PC-9 (cell line): ENCODE measurements at places on chromosomes 6 and 20. TPM values are rescaled to one million over a fixed set of nuclear protein-coding genes. Genes with fewer than 3 reads are reported as not detected.

DNA sequence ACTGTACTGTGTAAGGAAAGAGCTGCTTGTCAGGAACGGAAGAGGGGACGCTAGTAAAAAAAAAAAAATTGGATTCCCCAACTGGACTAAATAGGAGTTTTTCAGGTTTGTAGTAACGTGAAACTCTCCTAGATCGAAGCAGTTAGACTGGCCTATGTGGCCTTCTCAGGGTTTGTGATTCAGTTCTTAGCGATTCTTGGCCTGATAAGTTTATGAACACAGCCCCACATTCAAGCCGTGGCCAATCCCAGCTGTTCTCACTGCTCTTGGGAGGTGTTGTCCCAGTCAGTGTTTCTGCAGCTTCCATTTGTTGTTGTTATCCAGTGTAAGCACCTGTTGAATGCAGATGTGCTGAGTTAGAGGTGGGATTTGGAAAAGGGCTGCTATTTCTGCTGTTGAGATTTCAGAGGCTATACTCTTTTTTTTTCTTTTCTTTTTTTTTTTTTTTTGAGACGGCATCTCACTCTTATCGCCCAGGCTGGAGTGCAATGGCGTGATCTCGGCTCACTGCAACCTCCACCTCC, 29.7 kb downstream of the TAF8 start:
- 0 out of 2 replicates have a peak, but pooled peaks cover 4% of the 10 kb centered on the region for H3K4me1 ChIP-seq
- H3K27ac ChIP-seq = 0 out of 2 replicates have a peak overlapping the region, but pooled peaks have one; percentile 27
- no peak overlapping the region for H3K4me3 ChIP-seq
- no peaks in the 10 kb centered on the region for H3K36me3 ChIP-seq
- H3K27me3 ChIP-seq = no peaks in the 10 kb centered on the region
- peak; percentile 80 for DNase-seq

GRCh38 chr6:34610819-34611477, 54.8 kb upstream of the SPDEF start:
- DNase-seq = peak; percentile 72
- no peaks in the 10 kb centered on the region for H3K27me3 ChIP-seq
- H3K4me1 ChIP-seq = peaks cover 5% of the 10 kb centered on the region; the same call in 1 of the 2 replicates
- no peak overlapping the region for H3K4me3 ChIP-seq

DNA sequence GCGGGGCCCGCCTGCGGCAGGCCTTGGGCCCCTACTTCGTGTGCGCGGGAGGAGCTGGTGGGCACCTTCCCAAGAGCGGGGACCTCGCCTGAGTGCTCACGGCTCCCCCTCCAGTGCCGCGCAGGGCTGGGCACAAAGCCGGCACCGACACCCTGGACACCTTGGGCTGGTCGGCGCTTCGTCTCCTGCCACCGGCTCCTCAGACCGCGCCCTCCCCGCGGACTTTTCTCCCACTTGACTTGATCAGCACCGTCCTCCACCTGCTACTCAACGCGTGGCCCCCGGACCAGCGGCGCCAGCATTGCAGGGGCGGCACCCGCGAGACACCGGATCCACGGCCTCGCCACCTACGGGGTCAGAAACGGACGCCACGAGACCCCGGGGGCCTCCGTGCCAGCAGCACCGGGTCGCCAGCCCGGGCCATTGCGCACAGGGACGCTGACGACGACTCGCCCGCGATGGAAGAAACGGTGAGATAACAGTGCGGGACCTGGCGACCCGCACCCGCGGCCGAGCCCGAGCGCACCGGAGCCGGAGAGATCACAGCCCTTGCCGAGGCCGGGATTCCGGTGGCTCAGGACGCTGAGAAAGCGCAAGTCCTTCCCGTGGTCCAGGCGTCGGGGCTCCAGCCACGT, 154.2 kb downstream of the DLL1 start:
- peaks cover 53% of the 10 kb centered on the region for H3K27me3 ChIP-seq
- H3K27ac ChIP-seq = no peak overlapping the region
- no peak for DNase-seq

DNA sequence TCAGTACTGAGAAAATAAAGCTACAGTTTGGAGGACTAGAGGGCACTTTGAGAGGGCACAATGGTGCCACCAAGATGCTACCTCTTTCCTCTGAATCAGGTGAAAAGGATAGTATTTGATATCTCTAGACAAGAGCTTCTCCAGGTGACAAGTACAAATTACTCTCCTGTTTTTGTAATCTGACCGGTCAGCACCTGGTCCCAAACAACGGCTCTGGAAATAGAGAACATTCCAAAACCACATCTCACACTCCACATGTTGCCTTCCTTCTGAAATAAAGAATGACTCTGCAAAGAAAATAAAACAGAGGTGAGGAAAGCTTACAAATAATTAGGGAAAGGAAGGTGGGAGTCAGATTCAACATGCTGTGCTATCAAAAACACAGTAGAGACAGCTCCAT, 51.3 kb upstream of the CITED2 start:
- no peaks in the 10 kb centered on the region for H3K36me3 ChIP-seq
- H3K27me3 ChIP-seq = no peaks in the 10 kb centered on the region
- no peak for DNase-seq
- 0 out of 2 replicates have a peak overlapping the region, but pooled peaks have one; percentile 3 for H3K27ac ChIP-seq

- H3K27me3 ChIP-seq = no peaks in the 10 kb centered on the region
- no peaks in the 10 kb centered on the region for H3K36me3 ChIP-seq
- H3K27ac ChIP-seq = no peak overlapping the region
- H3K4me3 ChIP-seq = no peak overlapping the region
Measured at GRCh38 chr6:137351890-137352289, 132.7 kb upstream of the IFNGR1 start.

- H3K36me3 ChIP-seq = no peaks in the 10 kb centered on the region
- no peak overlapping the region for H3K4me3 ChIP-seq
- no peak overlapping the region for H3K27ac ChIP-seq
- DNase-seq = no peak
Measured at GRCh38 chr6:87243812-87244211, 78.6 kb upstream of the SMIM8 start.

FLRT3 gene
- 0.70 and 0.95 TPM in 2 replicates for total RNA-seq

GRCh38 chr6:112215488-112216284, 38.7 kb downstream of the LAMA4 start:
- no peaks in the 10 kb centered on the region for H3K27me3 ChIP-seq
- DNase-seq = no peak
- H3K27ac ChIP-seq = peak overlapping the region; percentile 79
- H3K4me3 ChIP-seq = 0 out of 2 replicates have a peak overlapping the region, but pooled peaks have one; percentile 1
- peaks cover 69% of the 10 kb centered on the region for H3K4me1 ChIP-seq
- H3K36me3 ChIP-seq = peaks cover 81% of the 10 kb centered on the region

DNA sequence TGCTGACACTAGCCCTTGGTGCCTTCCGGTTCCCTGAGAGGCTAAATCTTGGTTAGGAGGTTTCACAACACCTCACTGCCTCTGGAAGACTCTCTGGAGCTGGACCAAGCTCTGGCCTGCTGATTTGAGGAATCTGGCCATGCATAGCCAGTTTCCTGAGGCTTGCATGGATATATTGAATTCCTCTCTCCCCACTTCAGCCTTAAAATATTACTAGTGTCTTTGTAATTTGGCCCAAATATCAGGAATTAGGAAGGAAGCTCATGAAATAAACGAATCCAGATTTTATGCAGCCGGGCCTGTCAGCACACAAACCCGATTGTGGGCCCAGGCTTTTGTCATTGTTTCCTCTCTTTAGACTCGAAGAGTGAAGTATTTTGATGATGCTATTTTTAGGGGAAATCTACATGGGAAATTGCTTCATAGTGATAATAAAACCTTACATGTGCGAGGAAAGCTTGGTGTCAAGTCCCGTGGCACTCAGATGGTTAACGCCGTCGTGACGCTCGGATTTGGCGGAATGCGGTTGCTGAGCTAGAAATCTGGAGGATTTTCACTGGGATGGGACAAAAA, 144.4 kb downstream of the PHACTR3 start:
- H3K27me3 ChIP-seq = peaks cover 100% of the 10 kb centered on the region
- no peaks in the 10 kb centered on the region for H3K4me1 ChIP-seq
- DNase-seq = no peak

GRCh38 chr20:9516234-9516871, 2.0 kb downstream of the LAMP5 start:
- H3K36me3 ChIP-seq = no peaks in the 10 kb centered on the region
- no peak for DNase-seq
- H3K4me1 ChIP-seq = no peaks in the 10 kb centered on the region
- H3K27me3 ChIP-seq = peaks cover 79% of the 10 kb centered on the region
- H3K27ac ChIP-seq = no peak overlapping the region
- no peak overlapping the region for H3K4me3 ChIP-seq

MYLK4 gene
- 1.1 and 1.6 TPM in 2 replicates for total RNA-seq

DNA sequence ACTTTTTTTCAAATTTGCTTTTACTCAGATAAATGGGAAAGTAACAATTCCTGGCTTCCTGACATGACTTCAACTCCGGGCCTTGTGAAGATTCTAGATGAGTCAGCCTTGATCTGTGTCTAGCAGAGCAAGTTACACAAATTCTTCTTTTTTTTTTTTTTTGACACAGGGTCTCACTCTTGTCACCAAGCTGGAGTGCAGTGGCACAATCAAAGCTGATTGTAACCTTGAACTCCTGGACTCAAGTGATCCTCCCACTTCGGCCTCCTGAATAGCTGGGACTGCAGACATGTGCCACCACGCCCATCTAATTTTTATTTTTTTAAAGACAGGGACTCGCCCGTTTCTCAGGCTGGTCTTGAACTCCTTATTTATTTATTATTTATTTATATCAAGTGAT, 7.3 kb upstream of the ARHGAP18 start:
- no peaks in the 10 kb centered on the region for H3K27me3 ChIP-seq
- H3K4me3 ChIP-seq = no peak overlapping the region
- H3K36me3 ChIP-seq = no peaks in the 10 kb centered on the region
- H3K27ac ChIP-seq = no peak overlapping the region
- H3K4me1 ChIP-seq = no peaks in the 10 kb centered on the region

PLG gene
- total RNA-seq = not detected in 2 replicates

DNA sequence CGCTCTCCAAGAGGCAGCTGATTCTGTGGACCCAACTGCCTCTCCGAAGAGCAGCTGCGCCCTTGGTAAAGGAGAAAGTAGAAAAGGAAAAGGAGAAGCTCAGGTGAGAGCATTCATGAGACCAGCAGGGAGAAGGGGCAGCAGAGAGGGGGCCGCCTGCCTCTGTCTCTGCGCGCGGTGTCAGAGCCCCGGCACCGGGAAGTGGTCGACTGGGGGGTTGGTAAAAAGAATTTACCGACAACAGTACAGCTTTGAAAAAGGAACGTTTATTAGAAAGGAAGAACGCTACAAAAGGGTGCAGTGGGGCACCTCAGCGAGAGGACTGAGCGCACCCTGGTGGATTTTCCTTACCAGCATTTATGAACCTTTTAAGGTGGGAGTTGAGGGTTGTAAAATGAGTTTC, 61.9 kb downstream of the GPR6 start:
- H3K4me1 ChIP-seq = peaks cover 12% of the 10 kb centered on the region
- no peak overlapping the region for H3K27ac ChIP-seq
- H3K4me3 ChIP-seq = peak overlapping the region; percentile 9; the same call in 1 of the 2 replicates
- H3K27me3 ChIP-seq = no peaks in the 10 kb centered on the region
- no peaks in the 10 kb centered on the region for H3K36me3 ChIP-seq

DNA sequence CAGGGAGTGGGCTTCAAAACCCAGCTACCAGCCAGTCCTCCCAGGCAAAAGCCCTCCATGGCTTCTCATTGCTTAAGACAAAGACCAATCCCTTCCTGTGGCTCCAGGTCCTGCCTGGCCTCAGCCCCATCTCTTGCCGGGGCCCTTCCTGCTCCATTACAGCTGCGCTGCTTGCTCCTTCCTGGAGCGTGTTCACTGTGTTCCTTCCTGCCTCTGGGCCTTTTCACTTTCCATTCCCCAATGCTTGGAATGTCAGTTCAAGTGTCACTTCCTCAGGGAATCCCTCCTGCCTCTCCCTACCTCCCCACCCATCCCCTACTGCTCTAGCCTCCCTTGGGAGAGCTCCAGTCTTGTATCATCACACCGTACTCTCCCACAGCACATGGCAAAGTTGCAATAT, 11.1 kb upstream of the ITPR3 start:
- no peaks in the 10 kb centered on the region for H3K36me3 ChIP-seq
- no peaks in the 10 kb centered on the region for H3K27me3 ChIP-seq
- no peak overlapping the region for H3K4me3 ChIP-seq
- peaks cover 71% of the 10 kb centered on the region for H3K4me1 ChIP-seq
- no peak for DNase-seq

GRCh38 chr6:130679684-130680083, 147.5 kb upstream of the SMLR1 start:
- peaks cover 6% of the 10 kb centered on the region; the same call in 1 of the 2 replicates for H3K4me1 ChIP-seq
- H3K4me3 ChIP-seq = no peak overlapping the region
- no peak overlapping the region for H3K27ac ChIP-seq

GRCh38 chr6:81748994-81749393, 3.5 kb downstream of the TENT5A start:
- H3K27me3 ChIP-seq = no peaks in the 10 kb centered on the region
- no peak overlapping the region for H3K4me3 ChIP-seq
- H3K4me1 ChIP-seq = 0 out of 2 replicates have a peak, but pooled peaks cover 4% of the 10 kb centered on the region
- H3K27ac ChIP-seq = no peak overlapping the region
- DNase-seq = no peak
- H3K36me3 ChIP-seq = no peaks in the 10 kb centered on the region

TSBP1 gene
- not detected in 2 replicates for total RNA-seq

NKAPL gene
- total RNA-seq = not detected in 2 replicates

GRCh38 chr6:149628875-149629510, 19.5 kb downstream of the KATNA1 start:
- H3K36me3 ChIP-seq = no peaks in the 10 kb centered on the region
- peak overlapping the region; percentile 23; the same call in 1 of the 2 replicates for H3K27ac ChIP-seq
- no peaks in the 10 kb centered on the region for H3K4me1 ChIP-seq

DNA sequence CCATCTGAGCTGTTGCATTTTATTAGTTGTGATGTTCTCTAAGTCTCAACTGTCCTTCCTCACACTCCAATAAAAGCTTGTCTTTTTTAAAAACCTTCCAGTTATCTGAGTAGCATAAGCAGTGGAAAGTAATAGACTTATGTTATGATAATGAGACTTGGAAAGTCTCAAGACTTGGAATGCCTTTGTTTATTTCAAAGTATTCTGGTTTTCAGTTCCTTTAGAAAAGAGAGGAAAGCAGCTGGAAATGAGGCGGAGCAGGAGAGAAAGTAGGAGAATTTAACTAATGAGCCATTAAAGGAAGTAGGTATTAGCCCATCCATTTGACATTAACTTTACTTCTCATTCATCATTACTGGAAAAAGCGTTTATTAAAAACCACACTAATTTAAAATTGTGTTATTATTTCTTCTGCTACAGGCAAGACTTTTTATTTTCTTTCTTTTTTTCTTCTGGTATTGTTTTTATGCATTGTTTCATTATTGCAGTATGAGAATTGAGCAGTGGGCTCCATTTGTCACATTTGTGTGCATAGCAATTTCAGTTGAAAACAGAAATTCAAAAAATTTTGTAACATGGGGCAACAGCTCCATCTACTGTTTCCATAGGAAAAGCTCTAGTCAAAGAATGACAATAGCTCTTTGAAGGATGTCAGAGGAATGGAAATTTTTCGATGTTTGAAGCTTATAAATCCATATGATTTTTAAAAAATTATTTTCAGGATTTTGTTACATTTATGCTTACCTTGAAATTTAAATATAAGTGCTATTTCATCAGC, 194.8 kb downstream of the COL9A1 start:
- H3K27ac ChIP-seq = no peak overlapping the region
- no peak overlapping the region for H3K4me3 ChIP-seq
- H3K4me1 ChIP-seq = no peaks in the 10 kb centered on the region
- H3K27me3 ChIP-seq = 0 out of 2 replicates have a peak, but pooled peaks cover 4% of the 10 kb centered on the region
- no peaks in the 10 kb centered on the region for H3K36me3 ChIP-seq

GGT7 gene
- total RNA-seq = 6.5 and 9.4 TPM in 2 replicates

REM1 gene
- not detected in 2 replicates for total RNA-seq

DNA sequence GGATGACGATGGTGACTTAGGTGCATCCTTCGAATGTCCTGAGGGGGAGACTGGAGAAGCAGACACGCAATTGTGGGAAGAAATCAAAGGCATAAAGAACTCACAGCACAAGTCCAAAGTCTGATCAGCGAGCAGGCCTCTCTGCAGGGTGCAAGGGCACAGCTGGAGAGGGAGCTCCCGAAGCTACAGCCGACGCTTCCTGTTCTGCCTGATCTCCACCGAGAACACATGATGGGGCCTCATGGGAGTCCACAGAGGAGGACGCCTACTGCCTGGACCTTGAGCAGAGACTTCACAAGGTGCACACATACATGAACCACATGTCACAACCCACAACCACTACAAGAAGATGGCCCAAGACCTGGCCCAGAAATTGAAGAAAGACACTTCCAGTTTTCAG, 51.4 kb downstream of the RIN2 start:
- H3K4me1 ChIP-seq = peaks cover 16% of the 10 kb centered on the region
- DNase-seq = no peak
- no peaks in the 10 kb centered on the region for H3K36me3 ChIP-seq
